ENCODE measurements at places on chromosomes 6 and 20.

GRCh38 chr20:1224205-1224890, 1.5 kb upstream of the RAD21L1 start:
- DNase-seq, result no peak

- DNase-seq, result no peak
Observed at GRCh38 chr6:130935978-130936377, 108.8 kb downstream of the SMLR1 start.

GRCh38 chr6:69337311-69337710, 459.5 kb downstream of the LMBRD1 start:
- DNase-seq, result no peak

- no peak for DNase-seq
Observed at GRCh38 chr20:18057994-18058349, 256 bp upstream of the OVOL2 start.

DNA sequence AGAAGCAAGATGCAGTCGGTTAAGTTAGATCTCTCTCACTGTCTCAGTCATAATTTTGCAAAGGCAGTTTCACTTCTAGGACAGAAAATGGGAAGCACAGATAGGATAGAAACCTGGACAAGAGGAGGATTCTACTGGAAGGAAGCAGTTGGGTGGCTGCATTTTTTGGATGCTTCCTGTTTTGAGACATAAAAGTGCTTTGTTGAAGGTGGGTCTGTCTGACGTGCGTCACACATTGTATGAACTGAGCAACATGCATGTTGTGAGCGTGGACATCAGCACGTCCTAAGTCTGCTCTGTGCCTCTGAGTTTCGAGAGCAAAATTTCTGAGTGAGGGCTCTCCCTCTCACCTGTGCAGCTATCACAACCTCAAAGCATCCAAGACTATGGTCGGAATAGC, 68.7 kb upstream of the SNX9 start:
- no peak for DNase-seq

DNA sequence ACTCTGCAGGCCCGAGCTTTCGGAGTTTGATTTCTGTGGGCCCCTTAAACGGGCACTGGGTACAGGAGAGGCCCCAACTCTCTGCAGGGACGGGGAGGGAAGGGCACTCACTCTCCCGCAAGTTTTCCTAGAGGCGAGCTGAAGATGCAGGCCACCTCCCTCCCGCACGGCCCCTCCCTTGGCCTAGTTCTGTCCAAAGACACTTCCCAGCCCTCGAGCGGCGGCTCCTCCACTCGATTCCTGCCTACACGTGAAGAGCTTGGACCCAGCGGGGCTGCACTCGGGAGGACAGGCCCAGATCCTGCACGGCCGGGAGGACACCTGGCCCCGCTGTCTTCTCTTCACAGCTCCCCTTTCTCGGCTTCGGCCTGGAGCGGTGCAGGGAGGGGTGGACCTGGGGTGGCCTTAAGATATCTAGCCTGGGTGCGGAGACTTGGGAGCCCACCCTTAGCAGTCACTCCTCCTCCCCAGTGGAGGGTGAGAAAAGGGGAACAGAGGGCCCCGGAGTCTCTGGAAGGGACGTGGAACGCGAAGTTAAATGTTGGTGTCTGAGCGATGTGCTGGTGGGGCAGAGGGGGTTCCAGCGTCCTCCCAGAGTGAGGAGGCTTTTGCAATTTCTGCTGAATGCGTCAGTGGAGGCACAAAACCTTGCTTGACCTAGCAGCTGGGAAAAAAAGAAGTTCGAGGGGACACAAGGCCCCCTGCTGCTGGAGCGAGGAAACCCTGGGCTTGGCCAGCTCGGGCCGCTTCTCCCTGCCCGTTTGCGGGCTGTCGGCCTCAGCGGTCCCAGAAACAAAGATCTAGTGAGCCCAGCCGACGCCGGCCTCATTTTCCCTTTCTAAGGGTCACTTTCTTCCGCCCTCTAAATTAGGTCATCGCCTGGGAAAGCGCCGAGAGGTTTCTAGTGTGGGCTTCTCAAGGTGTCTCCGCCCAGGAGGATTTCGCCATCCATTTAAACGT, 4.9 kb downstream of the OLIG3 start:
- DNase-seq, result no peak

GRCh38 chr6:7954477-7955200, 44.1 kb upstream of the TXNDC5 start:
- peak; percentile 38 for DNase-seq

DNA sequence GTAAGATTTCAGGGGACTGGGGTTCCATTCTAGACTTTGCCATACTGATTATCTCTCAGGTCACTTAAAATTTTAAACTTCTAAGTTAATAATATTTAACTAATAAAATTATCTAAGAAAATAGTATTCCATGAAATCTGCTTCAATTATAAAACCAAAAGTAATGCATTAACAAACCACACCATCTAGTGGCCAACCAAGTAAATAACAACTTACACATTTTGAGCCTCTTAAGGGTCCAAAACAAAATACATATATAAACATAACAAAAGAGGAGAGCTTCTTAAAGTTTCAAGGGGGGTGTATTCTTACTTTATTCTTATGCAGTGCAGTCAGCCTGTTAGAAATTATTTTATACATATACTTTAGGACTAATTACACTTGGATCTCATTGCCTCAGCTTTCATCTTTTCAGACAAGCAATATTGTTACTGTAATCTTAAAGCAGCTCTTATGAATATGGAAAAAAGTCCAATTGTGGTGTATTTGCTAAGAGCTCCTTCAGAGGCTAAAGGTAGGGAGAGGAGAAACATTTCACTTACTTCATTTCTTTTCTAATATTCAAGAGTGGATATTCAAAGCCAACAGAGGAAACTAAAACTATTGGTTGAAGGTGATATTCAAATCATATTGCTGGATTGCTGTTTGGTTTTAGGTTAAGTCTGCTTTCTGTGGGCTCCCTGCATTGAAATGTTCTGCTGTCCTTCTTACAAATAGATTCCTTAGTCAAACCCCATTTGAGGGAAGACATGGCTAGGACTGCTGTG, 199.7 kb upstream of the SIM1 start:
- DNase-seq, result no peak

GRCh38 chr6:63862486-63863198, 227.0 kb downstream of the PHF3 start:
- no peak for DNase-seq

- DNase-seq, result no peak
Observed at GRCh38 chr20:21523281-21523868, 9.5 kb upstream of the NKX2-2 start.

DNA sequence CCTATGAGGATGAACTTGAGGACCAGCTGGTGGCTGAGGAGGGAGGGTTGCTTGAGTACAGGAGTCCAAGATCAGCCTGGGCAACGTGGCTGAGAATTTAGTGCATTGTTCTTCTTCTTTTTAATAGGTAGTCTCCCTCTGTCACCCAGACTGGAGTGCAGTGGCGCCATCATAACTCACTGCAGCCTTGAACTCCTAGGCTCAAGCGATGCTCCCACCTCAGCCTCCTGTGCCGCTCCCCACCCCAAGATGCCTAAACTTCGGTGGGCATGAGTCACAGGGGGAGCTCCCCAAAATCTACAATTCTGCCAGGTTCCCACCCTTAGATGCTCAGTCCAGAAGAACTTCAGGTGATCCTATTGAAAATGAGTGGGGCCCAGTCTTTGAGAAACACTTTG, 21.4 kb downstream of the FAM50B start:
- DNase-seq, result no peak

- no peak for DNase-seq
Observed at GRCh38 chr6:74114428-74114827, 418.4 kb downstream of the CD109 start.

DNA sequence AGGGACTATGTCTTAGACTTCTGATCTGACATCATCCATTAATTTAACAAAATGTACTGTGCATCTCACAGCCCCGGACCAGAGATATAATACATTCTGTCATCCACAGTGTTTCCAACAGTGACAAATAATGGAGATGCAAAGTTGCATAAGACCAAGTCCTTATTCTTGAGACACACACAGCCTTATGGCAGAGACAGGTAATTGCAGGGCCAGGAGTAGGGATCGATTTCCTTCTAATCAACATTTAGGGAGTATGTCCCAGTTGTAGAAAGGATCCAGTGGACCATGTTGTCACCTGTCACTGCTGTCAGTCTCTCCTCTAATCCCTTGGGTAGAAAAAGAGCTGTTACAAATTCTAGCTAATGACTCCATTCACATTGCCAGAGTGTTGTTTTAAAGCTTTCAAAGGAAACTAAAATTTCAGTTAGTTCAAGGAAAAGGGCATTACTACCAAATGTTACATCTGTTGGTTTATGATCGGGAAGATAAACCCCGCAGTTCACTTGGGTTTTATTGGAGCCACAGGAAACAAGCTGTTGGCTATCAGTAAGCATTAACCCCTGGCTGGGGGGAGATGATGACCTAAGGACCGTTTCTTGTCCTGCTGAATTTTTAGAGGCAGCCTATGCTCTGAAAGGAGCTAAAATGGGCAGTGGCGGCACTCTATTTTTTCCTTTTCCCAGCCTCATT, 111.4 kb upstream of the ATXN1 start:
- no peak for DNase-seq

DNA sequence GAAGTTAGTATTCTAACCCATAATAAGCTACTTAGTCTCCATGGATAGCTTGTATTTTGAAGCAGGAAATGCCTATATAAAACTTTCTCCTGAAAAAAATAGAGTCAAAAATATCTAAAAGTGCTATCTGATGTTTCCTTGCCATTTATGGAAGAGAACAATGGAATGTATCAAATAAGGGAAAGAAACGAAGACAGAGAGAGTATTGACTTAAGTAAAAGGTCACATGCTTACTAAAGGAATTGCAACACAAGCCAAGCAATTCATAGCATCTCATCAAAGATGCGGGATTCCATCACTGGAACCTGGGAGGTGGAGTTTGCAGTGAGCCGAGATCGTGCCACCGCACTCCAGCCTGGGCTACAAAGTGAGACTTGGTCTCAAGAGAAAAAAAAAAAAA, 112.9 kb upstream of the DTNBP1 start:
- DNase-seq, result no peak

- DNase-seq, result peak; percentile 12
Observed at GRCh38 chr20:38302786-38303185, 1.2 kb upstream of the BPI start.

- no peak for DNase-seq
Observed at GRCh38 chr6:154852687-154853086, 119.5 kb downstream of the SCAF8 start.

- no peak for DNase-seq
Observed at GRCh38 chr6:53543359-53544216, 1.3 kb downstream of the GCLC start.

DNA sequence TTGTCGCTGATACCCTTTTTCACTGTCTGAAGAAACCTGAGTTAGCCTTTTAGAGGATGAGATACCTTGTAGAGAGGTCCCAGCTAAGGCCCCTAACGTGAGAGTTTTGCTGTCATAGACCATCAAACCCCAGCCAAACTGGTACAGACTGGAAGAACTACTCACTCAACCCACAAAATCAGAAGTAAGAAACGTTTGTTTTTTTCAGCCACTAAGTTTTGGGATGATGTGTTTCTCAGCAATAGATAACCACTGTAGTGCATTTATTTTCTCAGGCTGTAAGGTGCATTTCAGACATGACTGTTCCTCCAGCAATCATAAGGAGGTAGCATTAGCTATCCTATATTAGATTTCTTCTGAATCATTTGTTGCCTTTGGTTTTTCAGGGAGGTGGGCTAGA, 407.3 kb upstream of the FLRT3 start:
- no peak for DNase-seq

DNA sequence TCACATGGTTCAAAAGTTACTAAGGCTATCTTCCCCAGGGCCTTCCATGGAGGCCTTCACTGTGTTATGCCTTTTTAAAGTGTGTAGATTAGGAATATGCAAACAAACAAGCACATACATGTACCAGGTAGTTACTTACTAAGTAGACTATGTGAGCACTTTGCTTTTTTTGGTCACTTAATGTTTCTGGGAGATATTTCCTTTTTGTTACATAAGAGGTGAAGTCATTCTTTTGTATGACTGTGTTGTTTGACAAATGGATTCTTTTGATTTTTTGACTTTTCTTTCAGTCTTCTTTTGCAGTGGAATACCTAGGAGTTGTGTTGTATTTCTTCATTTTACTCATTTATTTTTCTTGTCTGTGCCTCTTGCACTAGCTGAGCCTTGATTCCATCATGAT, 39.6 kb upstream of the BCAS1 start:
- no peak for DNase-seq

DNA sequence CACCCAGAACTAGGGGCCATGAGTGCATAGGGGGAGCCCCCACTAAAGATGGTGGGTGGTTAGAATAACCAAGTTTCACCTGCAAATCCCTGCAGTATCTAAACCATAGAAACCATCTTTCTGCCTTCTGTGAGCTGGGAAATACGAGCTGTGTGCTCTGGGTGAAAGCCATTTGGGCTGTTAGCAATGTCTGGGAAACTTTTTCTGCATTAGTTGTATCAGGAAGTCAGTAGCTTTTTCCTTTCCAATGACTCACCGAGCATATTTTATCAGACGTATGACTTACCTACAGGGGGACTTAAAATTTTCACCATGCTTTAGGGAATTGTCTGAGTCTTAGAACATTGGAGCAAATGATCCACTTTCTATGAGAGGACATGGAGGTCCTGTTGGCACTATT, 584.0 kb downstream of the QKI start:
- DNase-seq, result no peak

- DNase-seq, result no peak
Observed at GRCh38 chr6:90874931-90875330, 288.1 kb upstream of the MAP3K7 start.

GRCh38 chr20:35583636-35584560, 31.7 kb upstream of the SPAG4 start:
- no peak for DNase-seq

DNA sequence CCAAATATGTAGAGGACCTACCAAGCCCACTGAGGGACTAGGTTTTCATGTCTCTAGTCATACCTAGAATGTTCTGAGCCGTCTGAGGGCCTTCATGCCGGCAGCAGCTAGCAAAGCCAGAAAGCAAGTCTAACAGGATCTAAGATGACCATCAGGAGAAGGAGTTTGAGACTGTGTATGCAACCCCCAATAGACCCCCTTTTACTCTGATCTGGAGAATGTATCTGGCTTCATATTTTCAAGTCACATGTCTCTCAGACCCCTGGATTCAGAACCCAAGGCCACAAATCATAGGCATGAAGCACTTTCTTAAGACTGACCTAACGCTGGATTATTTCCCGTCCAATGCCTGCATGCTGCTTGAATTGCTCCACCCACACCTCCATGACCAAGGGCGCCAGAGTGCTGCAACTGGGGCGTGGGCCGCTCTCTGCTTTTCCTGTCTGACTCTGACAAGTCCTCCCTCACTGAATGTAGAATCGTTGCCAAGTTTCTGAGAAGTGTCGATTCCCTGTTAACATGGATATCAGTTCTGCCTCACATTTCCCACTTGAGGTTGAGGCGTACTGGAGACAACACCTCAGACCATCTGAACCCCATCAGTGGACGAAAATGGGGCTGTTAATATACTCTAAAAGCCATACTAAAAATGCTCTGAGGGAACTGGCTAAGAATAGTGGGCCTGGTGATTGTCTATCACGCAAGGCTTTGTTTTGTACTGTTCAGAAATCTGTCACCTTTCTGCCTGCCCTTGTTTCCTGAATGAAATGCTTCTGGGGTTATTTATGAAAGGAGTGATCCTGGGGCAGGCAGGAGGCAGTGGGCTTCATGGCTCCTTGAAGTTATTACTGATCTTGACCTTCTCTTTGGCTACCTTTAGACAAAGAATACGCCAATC, 23.9 kb upstream of the ASXL1 start:
- no peak for DNase-seq

- DNase-seq, result no peak
Observed at GRCh38 chr20:41531518-41532275, 86.5 kb downstream of the CHD6 start.

Data from HL-60 (cell line).